ENCODE measurements at places on chromosomes 2 and 18.

DNA sequence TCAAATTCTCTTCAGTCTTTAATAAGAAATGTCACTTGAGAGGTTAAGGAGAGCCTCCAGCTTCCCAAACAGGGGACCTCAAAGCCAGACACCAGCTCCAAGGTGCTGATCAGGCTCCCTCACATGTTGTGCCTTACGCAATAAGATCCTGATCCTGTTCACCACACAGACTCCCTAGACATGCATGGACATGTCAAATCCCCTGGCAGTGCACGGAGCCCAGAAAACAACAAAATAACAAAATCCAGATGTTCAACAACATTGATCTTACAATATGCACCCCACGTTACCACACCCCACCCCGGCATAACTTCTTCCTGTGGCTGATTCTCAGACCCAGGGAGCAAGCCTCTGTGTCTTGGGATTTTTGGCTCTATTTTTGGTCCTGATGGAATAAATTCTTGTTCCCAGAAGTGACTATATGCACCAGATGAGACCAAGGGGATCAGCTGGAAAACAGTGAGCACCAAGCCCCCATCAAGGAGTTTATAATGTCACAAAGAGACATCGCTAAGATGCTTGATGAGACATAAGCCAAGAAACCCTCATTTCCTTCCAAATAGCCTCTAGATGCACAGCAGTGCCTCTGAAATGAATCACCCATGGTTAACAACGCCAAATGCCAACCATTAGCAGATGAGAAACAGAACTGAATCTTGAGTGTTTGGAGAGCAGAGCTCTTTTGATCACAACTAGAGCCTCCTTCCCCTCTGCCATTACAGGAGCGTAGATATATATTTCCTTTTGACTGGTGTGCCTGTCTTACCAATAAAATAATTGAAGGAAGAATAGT lies 198.2 kb downstream of the PRKCE start:
- no peak for DNase-seq

DNA sequence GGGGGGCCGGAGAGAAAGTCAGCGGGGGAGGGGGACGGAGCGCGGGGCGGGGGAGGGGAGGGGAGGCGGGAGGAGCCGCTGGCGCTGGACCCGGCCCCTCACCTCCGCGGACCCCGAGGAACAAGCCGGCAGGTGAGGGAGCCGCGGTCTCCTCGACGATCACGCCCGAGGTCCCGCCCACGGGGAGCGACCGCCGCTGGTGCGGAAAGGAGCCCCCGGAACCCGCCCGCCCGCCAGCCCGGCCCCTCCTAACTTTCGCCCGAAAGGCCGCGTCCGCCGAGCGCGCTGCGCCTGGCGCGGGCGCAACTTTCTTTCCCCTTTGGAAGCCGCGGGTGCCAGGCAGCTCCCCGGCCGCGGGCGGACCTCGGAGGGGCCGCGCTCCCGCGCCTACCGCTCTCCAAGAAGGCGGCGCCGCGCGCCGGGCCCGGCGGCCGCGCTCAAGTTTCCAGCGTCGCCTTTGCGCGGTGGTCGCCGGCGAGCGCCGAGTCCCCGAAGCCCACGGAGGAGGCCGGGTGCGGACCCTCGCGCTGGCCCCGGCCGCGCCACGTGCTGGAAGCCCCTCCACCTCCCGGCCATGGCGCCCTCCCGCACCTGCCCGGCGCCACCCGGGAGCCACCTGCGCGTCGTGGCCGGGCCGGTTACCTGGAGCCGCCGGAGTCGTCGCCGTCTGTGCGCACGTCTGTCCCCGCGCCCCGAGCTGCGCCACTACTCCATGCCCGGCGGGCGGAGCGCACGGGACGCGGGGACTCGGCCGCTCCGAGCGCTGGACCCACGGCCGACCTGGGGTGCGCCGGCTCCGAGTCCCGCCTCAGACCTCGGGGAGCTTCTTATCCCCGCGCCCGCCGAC lies at the start of gene ALKAL2:
Gene ALKAL2, minus strand, starts transcription at position 181 of the 847 bp plus-strand sequence. CDS start 256 bp downstream, outside the sequence.
- DNase-seq = peak; percentile 65

- no peak for DNase-seq
These were observed 381.6 kb downstream of the SUCLG1 start for GRCh38 chr2:84077496-84077895.

GRCh38 chr2:149739171-149739882 lies 151.8 kb upstream of the MMADHC start:
- DNase-seq = no peak

DNA sequence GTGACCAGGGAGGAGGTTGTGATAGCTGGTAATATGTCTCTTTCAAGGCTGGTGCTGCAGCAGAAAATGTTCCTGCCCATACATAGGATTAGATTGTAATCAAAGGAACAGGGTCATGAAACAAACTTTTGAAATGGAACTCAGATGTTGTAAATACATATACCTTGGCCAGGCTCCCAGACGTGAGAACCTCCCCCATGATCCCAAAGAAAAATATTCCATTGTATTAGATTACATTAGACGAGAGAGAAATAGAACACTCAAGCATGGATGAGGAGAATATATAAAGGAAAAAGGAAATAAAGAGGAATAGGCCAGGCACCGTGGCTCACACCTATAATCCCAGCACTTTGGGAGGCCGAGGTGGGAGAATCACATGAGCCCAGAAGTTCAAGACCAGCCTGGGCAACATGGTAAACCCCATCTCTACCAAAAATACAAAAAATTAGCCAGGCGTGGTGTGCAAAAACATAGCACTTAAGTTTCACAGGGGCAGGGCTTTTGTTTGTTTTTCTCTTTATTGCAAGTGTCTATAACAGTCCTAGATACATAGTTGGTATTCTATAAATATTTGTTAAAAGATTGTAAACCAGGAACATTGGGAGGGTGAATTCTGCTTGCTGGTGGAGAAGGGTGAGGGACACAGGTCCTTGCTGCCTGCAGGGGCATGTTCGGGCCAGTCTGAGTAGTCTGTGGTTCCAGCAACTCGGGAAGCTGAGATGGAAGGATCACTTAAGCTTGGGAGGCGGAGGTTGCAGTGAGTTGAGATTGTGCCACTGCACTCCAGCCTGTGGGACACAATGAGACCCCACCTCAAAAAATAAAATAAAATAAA lies 52.8 kb downstream of the RPL37A start:
- DNase-seq = no peak

DNA sequence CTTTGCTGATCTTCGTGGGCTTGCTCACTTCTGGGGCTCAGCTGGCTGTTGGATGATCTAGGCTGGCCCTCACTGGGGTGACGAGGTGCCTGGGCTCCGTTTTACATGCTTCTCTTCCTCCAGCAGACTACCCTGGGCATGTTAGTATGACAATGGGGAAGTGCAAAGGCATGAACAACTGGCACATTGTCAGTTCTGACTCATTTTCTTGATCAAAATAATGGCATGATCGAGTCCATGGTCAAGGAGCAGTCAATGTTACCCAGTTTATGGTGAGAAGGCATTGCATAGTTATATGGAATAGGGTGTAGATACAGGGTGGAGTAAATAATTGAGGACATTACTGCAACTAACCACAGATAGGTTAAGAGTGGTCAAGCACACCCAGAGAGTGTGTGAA lies 10.0 kb upstream of the UPP2 start:
- no peak for DNase-seq

DNA sequence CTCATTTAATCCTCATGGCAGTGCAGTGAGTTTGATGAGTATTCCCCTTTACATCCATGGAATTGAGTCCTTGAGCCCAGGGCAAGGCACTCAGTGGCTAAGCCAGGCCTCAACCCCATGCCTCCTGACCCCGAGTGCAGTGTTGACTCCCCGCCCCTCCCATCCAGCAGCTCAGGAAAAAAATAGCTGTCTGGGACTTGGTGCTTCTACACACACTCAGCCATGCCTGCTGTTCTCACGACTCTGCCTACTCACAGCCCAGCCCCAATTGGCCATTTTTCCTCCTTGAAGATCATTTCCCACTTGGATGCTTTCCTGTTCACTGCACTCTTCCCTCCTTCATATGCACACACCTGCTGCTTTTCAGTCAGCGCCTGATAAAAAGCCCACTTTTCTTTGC lies 8.8 kb downstream of the FOSL2 start:
- DNase-seq = no peak

GRCh38 chr2:34069604-34070003 lies 470.5 kb upstream of the FAM98A start:
- DNase-seq = no peak

- DNase-seq = peak; percentile 70
These were observed at the start of gene DAW1 for GRCh38 chr2:227871375-227871791. DAW1 (plus strand) TSS chr2:227871631; CDS start chr2:227871690, 59 bp downstream.

GRCh38 chr2:19574778-19575260 lies 216.4 kb upstream of the OSR1 start:
- DNase-seq = no peak

GRCh38 chr2:138910427-138910826 lies 130.2 kb upstream of the NXPH2 start:
- no peak for DNase-seq

DNA sequence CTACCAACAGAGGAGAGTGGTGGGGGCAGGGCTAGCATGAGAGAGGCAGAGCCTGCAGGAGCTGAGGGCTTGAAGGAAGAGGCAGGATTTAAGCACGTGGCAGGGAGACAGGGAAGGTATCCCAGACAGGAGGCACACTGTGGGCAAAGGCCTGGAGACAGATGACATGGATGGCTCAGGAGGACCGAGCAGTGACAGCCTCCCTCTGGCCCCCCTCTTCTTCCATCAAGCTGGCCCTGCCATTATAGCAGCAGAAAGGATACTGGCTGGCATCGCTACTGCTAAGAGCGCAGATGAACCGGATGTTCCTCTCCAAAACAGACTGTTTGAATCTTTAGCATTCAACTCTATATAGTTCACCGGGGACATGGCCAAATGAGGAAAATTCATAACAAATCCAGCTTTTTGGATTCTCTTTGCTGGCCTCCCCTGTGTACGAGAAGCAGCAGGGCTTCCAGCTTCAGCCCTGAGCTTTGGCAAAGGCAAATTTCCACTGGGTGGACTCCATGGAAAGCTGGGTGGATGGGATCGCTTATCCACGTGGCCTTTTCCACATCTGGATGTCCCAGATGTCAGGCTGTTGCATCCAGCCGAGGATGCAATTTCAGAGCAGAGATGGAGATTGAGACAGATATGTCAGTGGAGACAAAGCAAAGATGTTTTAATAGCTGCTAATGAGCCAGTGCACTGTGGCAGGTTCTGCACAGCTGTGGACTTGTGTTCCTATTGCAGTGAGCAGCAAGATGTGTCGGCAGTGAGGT lies 36.2 kb downstream of the CAPN13 start:
- DNase-seq = peak; percentile 21

- DNase-seq = no peak
These were observed 253.2 kb downstream of the CYRIA start for GRCh38 chr2:16412321-16413030.

GRCh38 chr18:9521770-9522169 lies 46.5 kb downstream of the RALBP1 start:
- no peak for DNase-seq

DNA sequence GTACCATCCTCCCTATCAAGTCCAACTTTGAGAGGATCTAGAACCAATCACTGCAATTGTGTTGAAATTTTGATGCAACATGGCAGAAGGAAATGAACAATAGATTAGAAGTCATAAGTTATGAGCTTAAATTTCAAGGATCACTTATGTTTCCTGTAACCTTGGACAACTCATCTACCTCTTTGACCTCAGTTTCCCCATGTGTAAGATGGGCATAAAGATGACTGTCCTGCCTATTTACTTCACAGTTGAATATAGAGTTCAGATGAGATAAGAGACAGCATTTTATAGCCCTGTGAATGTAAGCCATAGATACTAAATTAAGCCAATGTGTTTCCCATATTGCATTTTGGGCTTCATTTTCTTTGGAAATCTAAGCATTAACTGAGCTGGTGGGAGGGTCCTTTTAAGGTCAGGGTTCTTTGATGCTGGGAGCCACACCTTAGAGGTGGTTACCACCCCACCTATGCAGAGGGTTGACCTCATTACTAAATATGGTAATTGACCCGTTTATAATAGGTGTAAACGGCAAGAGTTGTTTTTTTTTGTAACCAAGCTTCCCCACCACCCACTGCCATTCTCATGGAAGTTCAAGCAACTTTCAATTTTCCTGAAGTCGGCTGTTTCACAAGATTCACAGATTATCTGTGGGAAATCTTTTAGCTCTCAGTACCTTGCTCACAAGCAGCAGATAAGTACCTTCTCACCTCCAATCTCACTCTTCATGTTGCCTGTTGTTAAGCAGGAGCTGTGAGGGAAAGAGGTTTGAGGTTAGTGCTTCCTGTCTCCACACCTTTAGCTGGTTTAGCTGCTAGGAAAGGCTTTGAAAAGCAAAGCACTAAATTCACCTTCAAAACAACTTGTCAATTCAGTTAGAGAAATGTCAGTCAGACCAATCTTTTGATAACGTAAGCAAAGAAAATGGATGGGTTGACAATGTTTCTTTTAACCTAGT lies 13.3 kb downstream of the CD28 start:
- no peak for DNase-seq

DNA sequence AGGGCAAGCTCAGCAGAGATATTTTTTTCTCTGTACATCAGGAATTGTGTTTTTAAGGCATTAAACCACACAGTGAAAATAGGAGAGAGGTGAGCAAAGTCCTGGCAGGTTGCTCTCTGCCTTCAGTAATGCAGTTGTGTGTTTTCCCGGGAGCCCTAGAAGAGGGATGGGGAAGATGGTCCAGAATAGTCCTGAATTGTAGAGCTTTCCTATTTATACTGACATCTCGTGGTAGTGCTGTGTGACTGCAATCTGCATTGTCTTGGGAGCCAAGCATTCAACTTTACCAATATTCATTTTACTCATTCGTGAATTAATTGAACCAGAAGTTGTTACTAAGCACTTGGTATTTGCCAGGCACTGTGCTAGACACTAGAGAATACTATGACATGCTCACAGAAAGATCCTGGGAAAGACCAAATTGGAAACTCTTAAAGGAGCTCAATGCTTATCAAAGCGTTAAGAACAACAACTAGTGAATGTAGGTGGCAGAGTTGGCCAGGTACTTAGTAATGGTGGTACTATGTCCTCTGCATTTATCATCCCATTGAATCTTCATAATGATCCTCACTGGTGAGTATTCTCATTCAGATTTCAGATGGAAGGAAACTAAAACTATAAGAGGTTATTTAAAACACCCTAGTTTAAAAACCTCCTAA lies 214.6 kb downstream of the TRIB2 start:
- DNase-seq = no peak

DNA sequence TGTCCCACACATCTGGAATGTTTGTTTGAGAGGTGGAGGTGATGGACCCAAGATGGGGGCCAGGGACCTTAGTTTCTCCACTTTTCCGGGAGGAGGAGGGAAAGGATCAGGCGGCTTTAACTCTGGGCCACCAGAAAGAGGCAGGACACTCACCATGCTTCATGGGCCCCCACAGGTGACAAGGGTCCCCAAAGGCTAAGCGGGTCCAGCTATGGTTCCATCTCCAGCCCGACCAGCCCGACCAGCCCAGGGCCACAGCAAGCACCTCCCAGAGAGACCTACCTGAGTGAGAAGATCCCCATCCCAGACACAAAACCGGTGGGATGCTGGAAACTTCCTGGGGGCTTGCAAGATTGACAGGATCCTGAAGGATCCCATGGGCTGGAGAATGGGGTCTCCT lies 712 bp downstream of the SLC11A1 start:
- no peak for DNase-seq

- DNase-seq = no peak
These were observed 326.5 kb upstream of the THUMPD2 start for GRCh38 chr2:40105593-40105992.

- DNase-seq = no peak
These were observed 11.6 kb downstream of the TRAPPC8 start for GRCh38 chr18:31931163-31931885.

- DNase-seq = no peak
These were observed 1.5 kb downstream of the SMYD1 start for GRCh38 chr2:88069117-88069516.

All from activated CD8-positive, alpha-beta memory T cell treated with anti-CD3 and anti-CD28 coated beads for 24 hours (primary cell).